Esophagus squamous epithelium (tissue), 5 donors: ENCODE measurements at places on chromosomes 11 and 22.

DNA sequence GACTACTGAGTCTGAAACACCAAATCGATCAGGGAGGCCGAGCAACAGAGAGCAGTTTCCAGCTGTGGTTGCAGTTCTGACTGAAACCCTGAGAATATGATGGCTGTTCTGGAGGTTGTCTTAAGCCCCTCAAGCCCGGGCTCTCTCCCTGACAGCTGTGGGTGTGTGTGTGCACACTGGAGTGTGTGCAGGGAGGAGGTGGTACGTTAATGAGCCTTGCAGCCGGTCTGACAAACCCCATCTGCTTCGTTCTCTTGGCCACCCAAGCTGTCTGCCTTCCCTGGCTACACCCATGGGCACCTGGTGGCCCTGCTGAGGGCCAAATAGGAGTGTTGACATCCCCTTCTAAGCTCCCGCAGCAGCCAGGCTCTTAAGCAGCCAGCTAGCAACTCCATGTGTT lies 189.8 kb downstream of the KIRREL3 start:
- no peaks in the 10 kb centered on the region for H3K27me3 ChIP-seq
- no peaks in the 10 kb centered on the region for H3K36me3 ChIP-seq
- no peak overlapping the region for H3K27ac ChIP-seq
- no peaks in the 10 kb centered on the region for H3K4me1 ChIP-seq
- no peak overlapping the region for H3K4me3 ChIP-seq
- DNase-seq, result no peak

DNA sequence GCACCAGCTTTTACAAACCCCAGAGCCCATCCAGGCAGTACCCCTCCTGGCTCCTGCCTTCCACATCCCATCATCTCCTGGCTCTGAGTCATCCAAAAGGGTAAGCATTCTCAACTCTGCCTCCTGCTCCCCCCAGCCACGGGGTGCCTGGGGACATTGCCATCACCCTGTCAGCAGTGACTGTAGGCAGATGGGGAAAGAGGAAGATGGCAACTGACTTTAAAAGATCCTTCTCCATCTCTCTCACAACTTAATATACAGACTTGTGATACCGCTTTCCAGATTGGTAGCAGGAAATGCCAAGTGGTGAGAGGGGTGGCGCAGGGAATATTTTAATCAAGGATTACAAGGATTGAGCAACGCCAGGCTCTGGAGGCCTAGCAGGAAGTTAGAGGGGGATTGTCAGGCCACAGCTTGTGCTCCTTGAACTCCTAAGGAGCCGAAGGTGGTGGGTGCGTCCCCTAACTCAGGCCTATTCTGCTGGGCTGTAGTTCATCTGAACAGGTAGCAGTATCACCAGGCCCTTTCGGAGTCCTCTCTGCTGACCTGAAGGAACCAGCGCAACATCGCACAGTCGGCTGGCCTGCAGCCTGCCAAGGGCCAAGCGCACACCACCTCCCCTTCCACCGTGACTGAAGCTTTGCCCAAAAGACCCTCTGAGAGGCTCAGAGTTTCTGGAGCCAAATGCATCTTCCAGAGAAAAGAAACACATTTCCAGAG lies 83.3 kb downstream of the ZC3H12C start:
- no peak overlapping the region for H3K27ac ChIP-seq
- no peaks in the 10 kb centered on the region for H3K27me3 ChIP-seq
- no peak overlapping the region for H3K4me3 ChIP-seq
- no peaks in the 10 kb centered on the region for H3K36me3 ChIP-seq
- H3K4me1 ChIP-seq, result no peaks in the 10 kb centered on the region

DNA sequence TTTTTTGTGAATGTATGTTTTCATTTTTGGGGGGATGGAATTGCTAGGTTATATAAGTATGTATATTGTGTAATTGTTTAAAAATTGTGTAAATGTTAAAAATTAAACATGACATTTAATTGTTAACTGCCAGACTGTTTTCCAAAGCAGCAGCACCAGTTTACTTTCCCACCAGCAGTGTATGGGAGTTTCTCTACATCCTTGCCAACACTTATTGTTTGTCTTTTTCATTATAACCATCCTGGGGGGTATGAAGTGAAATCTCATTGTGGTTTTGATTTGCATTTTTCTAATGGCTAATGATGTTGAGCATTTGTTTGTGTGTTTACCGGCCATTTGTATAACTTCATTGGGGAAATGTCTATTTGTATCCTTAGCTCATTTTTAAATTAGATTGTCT lies 31.7 kb upstream of the RRAS2 start:
- H3K27me3 ChIP-seq, result no peaks in the 10 kb centered on the region
- no peaks in the 10 kb centered on the region for H3K36me3 ChIP-seq
- H3K27ac ChIP-seq, result no peak overlapping the region
- H3K4me1 ChIP-seq, result no peaks in the 10 kb centered on the region
- H3K4me3 ChIP-seq, result no peak overlapping the region
- DNase-seq, result no peak

- peaks cover 13% of the 10 kb centered on the region for H3K4me1 ChIP-seq
- H3K36me3 ChIP-seq, result no peaks in the 10 kb centered on the region
- H3K27me3 ChIP-seq, result no peaks in the 10 kb centered on the region
Observed at GRCh38 chr11:33667819-33668467, 32.7 kb downstream of the C11orf91 start.

- H3K27ac ChIP-seq, result peak overlapping the region; percentile 89
- H3K4me1 ChIP-seq, result no peaks in the 10 kb centered on the region
- H3K4me3 ChIP-seq, result no peak overlapping the region
- H3K27me3 ChIP-seq, result no peaks in the 10 kb centered on the region
- peaks cover 84% of the 10 kb centered on the region for H3K36me3 ChIP-seq
Observed at GRCh38 chr11:1479678-1480118, 6.9 kb downstream of the MOB2 start.

DNA sequence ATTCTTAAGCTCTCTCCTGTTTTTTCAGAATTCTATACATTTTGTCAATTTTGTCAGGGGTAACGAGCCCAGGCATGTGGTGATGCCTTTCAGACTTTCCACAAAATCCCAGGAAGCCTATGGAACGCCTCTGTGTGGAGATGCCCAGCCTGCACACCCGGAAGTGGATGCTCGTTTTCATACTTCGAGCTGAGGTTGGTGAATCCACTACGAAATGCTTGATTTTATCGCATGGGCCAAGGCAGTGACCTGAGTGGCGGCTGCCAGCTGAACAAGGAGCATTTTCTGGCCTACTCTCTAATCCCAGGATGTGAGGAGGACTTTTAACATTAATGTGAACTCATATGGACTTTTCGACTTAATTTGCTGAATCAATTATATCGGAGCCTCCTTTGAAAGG lies 426.7 kb upstream of the B3GAT1 start:
- H3K4me3 ChIP-seq, result no peak overlapping the region
- H3K27ac ChIP-seq, result no peak overlapping the region
- no peaks in the 10 kb centered on the region for H3K4me1 ChIP-seq
- H3K36me3 ChIP-seq, result no peaks in the 10 kb centered on the region
- peaks cover 31% of the 10 kb centered on the region for H3K27me3 ChIP-seq
- no peak for DNase-seq

DNA sequence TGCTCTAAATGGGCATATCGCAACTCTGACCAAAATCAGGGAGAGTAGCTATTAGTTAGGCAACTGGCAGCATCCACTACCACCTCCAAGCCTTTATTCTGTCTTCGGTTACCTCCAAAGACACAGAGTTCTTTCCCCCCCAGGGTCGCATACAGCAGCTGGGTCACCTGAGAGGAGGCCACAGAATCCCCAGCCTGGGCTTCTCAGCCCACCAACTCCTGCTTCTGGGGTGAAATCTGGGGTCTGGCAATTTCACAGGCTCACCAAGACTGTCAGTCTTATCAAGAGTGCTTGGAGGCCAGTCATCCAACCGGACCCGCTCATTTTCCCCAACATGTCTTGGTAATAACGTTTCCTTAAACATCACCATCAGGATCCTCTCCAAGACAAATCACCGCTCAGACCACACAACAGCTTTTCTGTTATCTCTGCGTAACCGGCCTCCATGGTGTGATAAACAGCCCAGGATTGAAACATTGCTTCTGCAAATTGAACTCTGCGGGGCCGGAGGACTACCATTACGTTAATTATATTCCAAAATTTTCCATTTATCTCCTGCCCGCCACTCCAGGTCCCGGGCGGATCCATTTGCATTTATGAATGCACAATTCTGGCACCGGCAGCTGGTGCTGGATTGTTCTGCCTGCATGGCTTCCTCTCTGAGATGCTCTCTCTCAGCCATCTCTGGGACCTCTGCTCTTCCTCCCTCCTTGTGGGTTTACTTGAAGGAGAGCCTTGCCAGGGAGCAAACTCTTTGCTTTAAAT lies 35.6 kb downstream of the RTL6 start:
- H3K4me1 ChIP-seq, result no peaks in the 10 kb centered on the region
- no peaks in the 10 kb centered on the region for H3K36me3 ChIP-seq
- H3K4me3 ChIP-seq, result no peak overlapping the region
- H3K27me3 ChIP-seq, result no peaks in the 10 kb centered on the region
- H3K27ac ChIP-seq, result no peak overlapping the region

DNA sequence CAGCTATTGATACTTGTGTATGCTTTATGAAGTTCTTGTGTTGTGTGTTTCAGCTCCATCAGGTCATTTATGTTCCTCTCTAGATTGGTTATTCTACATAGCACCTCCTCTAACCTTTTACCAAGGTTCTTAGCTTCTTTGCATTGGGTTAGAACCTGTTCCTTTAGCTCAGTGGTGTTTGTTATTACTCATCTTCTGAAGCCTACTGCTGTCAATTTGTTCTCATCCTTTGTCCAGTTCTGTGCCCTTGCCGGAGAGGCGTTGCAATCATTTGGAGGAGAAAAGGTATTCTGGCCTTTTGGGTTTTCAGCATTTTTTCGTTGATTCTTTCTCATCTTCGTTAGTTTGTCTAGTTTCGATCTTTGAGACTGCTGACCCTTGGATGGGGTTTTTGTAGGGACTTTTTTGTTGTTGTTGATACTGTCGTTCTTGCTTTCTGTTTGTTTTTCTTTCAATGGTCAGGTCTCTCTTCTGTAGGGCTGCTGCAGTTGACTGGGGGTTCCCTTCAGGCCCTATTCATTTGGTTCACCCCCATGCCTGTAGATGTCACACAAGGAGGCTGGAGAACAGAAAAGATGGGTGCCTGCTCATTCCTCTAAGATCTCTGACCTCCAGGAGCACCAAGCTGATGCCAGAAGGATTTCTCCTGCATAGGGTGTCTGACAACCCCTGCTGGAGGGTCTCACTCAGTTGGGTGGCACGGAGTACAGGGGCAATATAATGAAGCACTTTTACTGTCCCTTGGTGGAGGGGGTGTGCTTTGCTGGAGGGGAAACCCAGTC lies 35.9 kb upstream of the MUC15 start:
- no peak for DNase-seq
- H3K27me3 ChIP-seq, result no peaks in the 10 kb centered on the region
- no peaks in the 10 kb centered on the region for H3K4me1 ChIP-seq
- H3K36me3 ChIP-seq, result no peaks in the 10 kb centered on the region
- no peak overlapping the region for H3K27ac ChIP-seq

- H3K4me3 ChIP-seq, result no peak overlapping the region
- no peak overlapping the region for H3K27ac ChIP-seq
- no peak for DNase-seq
- no peaks in the 10 kb centered on the region for H3K27me3 ChIP-seq
- no peaks in the 10 kb centered on the region for H3K36me3 ChIP-seq
- H3K4me1 ChIP-seq, result no peaks in the 10 kb centered on the region
Observed at GRCh38 chr11:126716456-126717083, 284.0 kb downstream of the KIRREL3 start.

DNA sequence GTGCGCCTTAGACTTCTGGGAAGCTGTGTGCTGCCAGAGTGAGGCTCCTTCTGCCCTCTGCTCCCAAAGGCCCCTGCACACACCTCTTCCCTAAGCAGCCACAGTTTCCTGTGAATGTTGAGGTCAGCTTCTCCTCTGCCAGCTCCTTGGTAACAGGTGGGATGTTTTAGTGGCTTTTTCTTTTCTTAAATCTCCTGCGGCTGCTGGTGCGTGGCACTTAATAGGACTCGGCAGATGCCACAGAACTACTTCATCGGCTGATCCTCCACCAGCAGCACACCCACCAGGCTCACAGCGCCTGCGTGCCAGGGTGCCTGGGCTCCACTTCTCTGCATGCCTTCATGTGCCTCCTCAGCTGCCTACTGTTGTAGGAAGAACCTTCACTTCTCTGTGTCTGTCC lies 87.8 kb downstream of the RCN1 start:
- no peaks in the 10 kb centered on the region for H3K4me1 ChIP-seq
- H3K27me3 ChIP-seq, result no peaks in the 10 kb centered on the region
- no peaks in the 10 kb centered on the region for H3K36me3 ChIP-seq

- H3K27me3 ChIP-seq, result peaks cover 4% of the 10 kb centered on the region
- H3K36me3 ChIP-seq, result no peaks in the 10 kb centered on the region
- no peaks in the 10 kb centered on the region for H3K4me1 ChIP-seq
- H3K4me3 ChIP-seq, result no peak overlapping the region
- DNase-seq, result no peak
Observed at GRCh38 chr11:102793677-102794290, 4.2 kb downstream of the MMP1 start.

GRCh38 chr11:116466191-116466590 lies 306.6 kb downstream of the BUD13 start:
- no peaks in the 10 kb centered on the region for H3K4me1 ChIP-seq
- H3K36me3 ChIP-seq, result no peaks in the 10 kb centered on the region
- no peaks in the 10 kb centered on the region for H3K27me3 ChIP-seq
- no peak for DNase-seq
- H3K4me3 ChIP-seq, result no peak overlapping the region

GRCh38 chr11:91857179-91857578 lies 367.4 kb upstream of the FAT3 start:
- H3K36me3 ChIP-seq, result no peaks in the 10 kb centered on the region
- no peak overlapping the region for H3K27ac ChIP-seq
- H3K4me1 ChIP-seq, result no peaks in the 10 kb centered on the region
- H3K27me3 ChIP-seq, result no peaks in the 10 kb centered on the region
- DNase-seq, result no peak
- H3K4me3 ChIP-seq, result no peak overlapping the region

DNA sequence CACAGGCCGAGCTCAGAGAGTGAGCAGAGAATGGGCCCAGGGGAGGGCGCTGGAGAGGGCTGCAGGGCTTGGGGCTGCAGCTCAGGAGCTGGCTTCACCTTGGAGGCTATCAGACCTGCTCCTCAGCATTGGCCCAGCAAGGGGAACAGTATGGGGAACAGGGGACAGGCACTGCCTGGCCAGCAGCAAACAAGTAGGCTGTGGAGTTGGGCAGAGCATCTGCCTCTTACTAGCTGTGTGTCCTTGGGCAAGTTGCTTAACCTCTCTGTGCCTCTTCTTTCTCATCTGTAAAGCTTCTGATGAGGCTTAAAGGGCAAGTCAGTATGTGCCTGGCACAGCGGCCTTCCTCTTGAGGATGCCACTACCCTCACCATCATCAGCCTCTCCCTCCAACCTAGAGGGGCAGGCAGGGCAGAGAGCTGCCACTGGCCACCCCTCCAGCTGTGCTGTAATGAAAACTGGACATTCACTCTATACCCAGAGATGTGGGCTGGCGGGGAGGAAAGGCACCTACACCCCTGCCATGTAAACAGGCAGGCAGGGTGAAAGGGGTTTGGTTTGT lies 7.5 kb upstream of the CDKN1C start:
- peaks cover 26% of the 10 kb centered on the region for H3K4me1 ChIP-seq
- no peaks in the 10 kb centered on the region for H3K36me3 ChIP-seq
- peak overlapping the region; percentile 45 for H3K4me3 ChIP-seq
- H3K27ac ChIP-seq, result peak overlapping the region; percentile 66

- H3K36me3 ChIP-seq, result peaks cover 15% of the 10 kb centered on the region
- no peak overlapping the region for H3K27ac ChIP-seq
- H3K27me3 ChIP-seq, result no peaks in the 10 kb centered on the region
- H3K4me3 ChIP-seq, result no peak overlapping the region
Observed at GRCh38 chr11:67998150-67999045, 5.5 kb downstream of the UNC93B1 start.
